ENCODE measurements at places on chromosomes 13 and 19.

DNA sequence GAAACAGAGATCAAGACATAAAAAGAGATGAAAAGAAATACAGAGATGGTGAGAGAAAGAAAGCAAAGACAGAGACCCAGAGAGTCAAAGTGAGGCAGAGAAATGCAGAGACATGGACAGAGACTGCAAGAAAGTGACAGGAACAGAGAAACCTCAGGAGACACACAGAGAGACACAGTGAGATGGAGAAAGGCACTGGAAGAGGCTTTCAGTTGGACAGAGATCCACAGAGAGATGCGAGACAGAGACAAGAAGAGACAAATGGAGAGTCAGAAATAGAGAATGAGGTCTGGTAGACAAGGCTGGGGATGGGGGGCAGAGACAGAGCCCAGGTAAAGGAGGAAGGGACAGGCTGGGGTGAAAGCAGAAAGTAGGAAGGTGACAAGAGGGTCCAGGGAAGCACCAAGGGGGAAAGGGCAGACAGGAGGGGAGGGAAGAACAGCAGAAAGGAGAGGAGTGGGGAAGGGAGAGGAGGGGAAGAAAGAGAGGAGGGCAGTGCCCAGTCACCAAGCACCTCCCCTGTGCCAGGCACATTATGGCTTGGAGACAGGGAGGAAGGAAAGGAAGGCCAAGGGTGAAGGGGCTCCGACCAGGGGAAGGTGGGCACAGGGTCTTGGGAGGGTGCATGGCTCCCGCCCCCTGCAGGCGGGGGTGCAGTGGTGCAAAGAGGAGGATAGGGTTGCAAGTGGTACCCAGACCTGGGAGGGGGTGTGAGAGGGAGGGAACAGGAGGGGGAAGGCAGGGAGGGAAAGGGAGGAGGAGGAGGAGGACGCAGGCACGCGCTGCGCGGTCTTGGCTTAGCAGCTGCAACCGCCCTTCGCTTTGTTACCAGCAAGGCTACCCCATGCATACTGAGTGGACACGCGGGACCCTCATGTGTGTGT lies 38.4 kb downstream of the DEDD2 start:
- no peak for DNase-seq

- DNase-seq: no peak
Observed at GRCh38 chr19:58010507-58010906, 7.9 kb upstream of the ZNF606 start.

DNA sequence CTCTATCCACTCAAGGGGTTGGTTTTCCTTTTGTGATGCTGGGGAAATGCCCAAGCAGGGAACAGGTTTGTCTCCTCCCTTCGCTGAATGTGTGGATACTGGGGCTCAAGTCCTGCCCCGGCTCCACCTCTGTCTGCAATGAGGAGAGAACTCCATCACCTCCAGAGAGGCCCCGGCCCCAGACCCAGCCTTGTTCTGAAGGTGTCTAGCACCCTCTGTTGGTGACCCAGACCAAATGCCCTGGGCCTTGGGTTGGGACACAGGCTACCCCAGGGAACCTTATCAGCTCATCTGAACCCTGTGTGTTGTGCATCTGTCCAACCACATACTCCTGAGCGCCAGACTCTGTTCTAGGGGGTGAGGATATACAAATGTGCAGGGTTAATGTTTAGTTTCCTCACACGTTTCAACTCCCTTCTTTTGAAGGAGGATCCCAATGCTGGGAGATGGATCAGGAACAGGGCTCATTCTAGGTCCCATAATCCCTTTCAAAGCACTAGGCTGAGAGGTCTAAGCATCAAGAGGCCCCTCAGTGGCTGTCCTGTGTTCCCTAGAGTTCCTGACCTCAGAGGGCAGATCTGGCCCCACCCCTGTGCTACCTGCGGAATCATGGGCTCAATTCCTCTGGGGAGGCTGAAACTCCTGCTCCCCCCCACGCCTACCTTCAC lies 112.5 kb upstream of the SLC7A1 start:
- no peak for DNase-seq

- no peak for DNase-seq
Observed at GRCh38 chr13:25906191-25906661, 145.6 kb downstream of the SHISA2 start.

DNA sequence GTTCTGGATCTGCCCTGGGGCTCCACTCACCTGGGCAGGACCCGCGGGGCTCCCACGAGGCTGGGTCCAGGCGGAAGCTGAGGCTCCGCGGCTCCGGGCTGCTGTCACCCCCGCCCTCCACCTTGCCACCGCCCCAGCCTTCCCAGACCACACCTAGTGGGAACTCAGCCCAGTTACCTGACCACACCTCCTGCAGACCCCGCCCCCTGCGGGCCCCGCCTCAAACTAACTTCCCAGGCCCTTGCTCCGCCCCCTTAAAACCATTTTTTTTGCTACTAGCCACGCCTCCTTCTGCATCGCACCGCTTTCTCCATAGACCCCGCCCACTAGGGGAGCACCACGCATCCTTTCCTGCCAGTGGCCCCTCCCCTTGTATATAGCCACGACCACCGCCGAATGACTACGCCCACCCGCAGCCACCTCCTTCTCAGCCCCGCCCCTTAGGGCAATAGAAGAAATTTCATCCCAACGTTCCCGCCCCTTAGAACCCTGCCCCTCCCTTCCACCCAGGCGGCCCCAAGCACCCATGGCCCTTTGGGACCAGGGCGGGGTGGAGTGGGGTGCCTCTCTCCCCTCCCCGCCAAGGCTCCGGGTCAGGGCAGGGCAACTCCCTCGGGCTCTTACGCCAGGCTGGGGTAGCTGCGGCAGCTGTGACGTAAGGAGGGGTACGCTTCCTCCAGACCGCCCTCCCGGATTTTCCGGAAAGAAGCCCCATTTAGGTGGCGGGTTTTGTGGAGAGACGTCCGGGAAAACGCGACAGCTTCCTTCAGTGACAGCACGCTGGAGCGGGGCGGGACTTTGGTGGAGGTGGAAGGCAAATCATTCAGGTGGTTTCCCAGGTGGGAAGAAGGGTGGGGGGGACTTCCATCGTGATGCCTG lies at the start of gene SH2D3A:
Gene SH2D3A (minus strand): TSS at position 79 of the 879 bp plus-strand sequence. CDS start 3,687 bp downstream, outside the sequence.
- DNase-seq: no peak

DNA sequence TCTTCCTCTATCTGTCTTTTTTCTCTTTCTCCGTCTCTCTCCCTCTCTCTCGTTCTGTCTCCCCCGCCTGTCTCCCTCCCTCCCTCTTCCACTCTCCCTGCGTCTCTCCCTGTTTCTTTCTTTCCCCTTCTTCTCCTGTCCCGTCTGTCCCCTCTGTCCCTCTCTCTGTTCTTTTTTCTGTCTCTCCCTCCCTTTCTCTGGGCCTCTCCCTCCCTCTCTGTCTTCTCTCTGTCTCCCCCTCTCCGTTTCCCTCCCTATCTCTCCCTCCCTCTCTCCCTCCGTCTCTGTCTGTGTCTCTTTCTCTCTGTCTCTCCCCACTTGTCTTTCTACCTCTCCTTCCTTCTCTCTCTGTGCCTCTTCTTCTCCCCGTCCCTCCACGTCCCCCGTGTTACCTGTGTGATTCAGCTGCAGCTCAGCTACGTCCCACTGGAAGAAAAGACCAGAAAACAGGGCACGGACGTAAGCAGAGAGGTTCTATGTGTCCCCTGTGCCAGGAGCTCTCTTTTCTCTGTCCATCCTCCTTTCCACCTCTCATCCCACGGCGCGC lies 1.2 kb downstream of the CD70 start:
- no peak for DNase-seq

DNA sequence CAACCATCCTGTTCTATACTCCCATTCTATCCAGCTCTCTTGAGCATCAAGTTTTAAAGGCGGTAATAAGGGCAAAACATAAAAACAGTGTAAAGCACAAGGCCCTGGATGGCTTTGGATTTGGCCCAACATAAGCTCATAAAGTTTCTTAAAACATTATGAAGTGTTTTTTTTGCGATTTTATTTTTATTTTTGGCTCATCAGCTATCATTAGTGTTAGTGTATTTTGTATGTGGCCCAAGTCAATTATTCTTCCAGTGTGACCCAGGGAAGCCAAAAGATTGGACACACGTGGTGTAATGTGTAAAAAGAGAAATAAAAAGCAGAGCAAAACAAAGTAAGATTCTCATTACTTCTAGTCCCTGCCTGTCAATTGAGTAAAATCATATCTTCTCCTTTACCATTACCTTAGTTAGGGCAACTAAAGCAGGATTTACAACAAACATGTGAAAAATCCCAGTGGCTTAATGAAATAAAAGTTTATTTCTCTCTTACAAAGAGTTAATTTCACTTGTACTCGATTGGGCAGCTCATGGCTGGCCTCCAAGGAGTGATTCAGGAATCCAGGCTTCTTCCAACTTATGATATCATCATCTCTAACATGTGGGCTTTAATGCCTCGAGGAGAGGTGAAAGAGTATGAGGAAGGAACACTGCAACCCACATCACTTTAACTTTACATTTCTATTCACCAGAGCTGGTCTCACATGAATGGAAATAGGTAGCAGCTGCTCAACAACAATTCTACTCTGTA lies 725.2 kb upstream of the SLITRK1 start:
- no peak for DNase-seq

DNA sequence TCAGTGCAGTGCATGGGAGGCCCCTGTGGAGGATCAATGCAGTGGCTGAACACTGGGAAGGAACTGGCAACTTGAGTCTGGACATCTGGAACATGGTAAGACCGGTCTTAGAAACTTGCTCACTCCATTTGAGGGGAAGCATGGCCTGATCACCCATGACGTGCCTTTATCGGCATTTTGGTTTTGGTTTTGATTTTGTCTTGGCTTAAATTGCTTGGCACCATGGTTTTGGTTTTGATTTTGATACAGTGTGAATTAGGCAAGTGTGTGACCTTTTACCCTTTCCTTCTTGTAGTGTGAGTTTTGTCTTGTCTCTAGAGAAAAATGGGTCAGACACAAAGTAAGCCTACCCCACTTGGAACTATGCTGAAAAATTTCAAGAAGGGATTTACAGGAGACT lies 77.3 kb downstream of the ZNF486 start:
- DNase-seq: no peak

DNA sequence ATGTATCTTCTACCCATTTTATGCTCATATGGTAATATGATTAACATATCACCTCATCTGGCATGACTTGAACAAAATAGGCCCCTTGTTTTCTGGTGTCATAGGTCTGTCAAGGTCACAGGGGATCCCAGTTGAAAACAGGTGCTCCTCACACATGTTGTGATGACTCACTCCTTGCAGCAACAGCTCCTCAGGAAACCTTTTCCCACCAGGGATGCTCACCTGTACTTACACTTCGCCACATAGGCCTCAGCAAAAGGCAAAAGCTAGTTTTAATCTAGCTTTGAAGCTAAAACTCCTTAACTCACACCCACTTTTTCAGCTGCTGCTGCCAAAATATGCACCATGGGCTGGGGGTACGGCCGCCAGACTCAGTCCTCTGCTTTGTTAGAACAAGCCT lies 110.0 kb upstream of the SOX21 start:
- no peak for DNase-seq

GRCh38 chr13:111558700-111559088 lies 238.3 kb downstream of the TEX29 start:
- no peak for DNase-seq

DNA sequence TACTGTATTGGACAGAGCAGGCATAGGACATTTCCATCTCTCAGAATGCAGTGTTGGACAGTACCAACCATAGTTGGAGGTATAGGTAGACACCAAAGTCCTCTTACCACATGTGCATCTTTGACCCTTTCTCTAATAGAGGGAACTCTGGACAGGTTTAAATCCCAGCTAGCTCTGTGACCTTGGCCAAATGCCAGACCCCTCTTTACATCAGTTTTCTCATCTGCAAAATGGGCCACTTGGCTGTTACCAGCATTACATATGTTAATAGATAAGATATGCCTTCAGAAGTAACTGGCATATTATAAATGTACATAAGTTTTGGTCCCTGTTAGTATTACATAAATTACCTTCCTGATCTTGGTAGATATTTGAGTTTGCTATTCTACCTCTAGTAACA lies 54.3 kb downstream of the CDK8 start:
- no peak for DNase-seq

GRCh38 chr19:1671716-1672037 lies 19.3 kb upstream of the TCF3 start:
- no peak for DNase-seq

DNA sequence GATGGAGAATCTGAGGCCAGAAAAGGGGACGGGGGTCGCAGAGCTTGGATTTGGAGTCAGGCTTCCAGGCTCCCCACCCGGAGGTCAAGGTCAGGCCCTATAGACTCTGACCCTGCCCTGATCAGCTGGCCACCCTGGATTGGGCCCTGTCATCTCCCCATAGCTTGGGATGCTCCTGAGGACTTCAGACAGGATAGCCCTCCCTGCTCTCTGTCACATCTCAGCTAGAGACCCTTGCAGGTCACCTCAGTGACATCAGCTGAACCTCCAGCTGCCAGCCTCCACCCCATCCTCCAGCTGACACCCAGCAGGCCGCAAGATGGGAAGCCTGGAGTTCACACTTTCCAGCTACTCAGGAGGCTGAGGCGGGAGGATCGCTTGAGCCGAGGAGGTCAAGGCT lies 2.8 kb upstream of the TPM4 start:
- no peak for DNase-seq

GRCh38 chr13:89740994-89741685 lies 1606.3 kb upstream of the MIR17HG start:
- DNase-seq: no peak

GRCh38 chr19:36151144-36152018 lies 866 bp downstream of the COX7A1 start:
- DNase-seq: no peak

GRCh38 chr19:45515807-45516401 lies 8.6 kb downstream of the VASP start:
- DNase-seq: no peak

DNA sequence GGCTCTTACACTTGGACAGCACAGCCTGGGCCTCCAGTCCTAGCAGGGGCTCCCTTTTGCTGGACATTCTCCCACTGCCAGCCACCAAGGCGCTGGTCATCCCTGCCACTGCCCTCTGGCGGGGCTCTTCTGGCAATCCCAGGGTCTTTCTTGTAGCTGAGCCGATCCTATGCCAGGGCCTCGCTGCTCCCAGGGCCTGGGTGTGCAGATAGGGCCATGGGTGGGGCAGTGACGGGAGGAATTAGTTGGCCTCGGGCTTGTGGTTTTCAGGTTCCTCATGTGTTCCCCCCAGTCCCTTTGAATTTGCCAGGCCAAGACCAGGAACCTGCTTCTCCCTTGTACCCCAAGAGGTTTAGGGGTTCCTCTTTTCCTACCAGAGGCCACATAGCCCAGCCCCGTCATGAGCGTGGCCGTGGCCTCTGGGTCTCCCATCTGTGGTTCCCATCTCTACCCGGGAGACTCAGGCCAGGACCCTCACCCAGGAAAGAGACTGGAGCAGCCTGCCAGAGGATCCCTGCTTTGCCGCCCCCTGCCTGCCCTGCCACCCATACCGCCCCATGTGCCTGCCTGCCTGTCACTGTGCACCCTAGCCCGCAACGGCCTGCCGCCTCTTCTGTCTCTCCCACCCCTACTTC lies 26.2 kb downstream of the TMED1 start:
- DNase-seq: no peak

GRCh38 chr13:30752201-30752797 lies 17.0 kb downstream of the ALOX5AP start:
- DNase-seq: no peak

DNA sequence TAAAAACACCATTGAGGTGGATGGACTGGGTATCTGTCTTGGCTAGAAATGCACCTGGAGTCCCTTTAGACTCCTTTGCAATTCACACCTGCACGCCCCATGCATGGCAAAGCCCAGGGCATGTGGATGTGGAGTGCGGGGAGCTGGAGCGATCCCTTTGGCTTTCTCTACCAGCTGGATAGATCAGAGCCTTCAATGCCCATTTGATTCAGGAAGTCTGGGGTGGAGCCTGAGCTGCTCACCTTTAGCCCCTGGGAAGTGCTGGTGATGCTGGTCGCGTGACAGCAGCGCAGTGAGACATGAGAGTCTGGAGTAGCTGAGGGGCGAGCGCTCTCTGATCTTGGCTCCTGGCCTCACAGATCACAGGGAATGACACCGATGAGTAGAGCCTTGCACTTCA lies 4.8 kb upstream of the ZNF536 start:
- no peak for DNase-seq
